ENCODE measurements at places on chromosomes 4 and X.
A peak's percentile ranks its signal among the peaks of the same experiment; 100 is the strongest.

- peak; percentile 9 for DNase-seq
Measured at GRCh38 chr4:28462766-28463700, 1602.4 kb downstream of the STIM2 start.

DNA sequence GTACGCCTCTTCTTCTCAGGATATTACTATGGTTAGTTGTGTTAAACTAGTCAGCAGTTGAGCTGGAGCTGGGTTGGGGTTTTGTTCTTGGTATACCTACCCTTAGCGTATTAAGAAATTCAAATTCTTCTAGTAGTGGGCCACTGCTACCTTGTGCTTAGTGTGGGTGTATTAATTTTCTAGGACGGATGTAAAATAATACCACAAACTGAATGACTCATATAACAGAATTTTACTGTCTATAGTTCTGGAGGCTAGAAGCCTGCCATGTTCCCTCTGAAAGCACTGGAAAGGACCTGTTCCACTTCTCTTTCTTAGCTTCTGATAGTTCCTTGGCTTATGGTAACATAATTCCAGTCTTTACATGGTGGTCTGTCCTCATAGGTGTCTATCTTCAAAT is 1274.7 kb downstream of the ADGRL3 start:
- DNase-seq, result no peak

- DNase-seq, result no peak
Measured at GRCh38 chr4:19540859-19541540, 710.7 kb upstream of the SLIT2 start.

GRCh38 chr4:106365613-106366012 is 3.0 kb downstream of the GIMD1 start:
- DNase-seq, result no peak

- DNase-seq, result no peak
Measured at GRCh38 chr4:167339781-167340180, 105.5 kb upstream of the SPOCK3 start.

DNA sequence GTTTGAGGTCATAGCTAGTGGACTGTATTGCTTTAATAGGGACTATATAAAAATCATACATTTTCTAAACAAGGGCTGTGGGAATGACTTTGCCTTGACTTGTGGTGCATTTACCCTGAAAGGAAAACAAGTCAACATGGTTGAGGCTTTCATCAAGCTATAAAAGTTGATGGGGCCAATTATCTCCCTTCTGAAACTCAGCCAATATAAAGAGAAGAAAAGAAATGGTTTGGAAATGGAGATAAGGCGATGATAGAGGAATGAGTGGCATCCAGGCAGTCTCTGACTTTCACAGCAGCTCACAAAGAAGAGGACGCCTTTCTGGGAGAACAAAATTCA is 118.7 kb downstream of the SMARCA1 start:
- DNase-seq, result no peak

- DNase-seq, result no peak
Measured at GRCh38 chrX:105315248-105315647, 94.8 kb upstream of the TEX13A start.

- DNase-seq, result no peak
Measured at GRCh38 chrX:151974336-151975227, at the start of gene GABRE. Gene GABRE, minus strand, starts transcription at chrX:151974676. Its CDS starts 51 bp downstream, at chrX:151974625.

DNA sequence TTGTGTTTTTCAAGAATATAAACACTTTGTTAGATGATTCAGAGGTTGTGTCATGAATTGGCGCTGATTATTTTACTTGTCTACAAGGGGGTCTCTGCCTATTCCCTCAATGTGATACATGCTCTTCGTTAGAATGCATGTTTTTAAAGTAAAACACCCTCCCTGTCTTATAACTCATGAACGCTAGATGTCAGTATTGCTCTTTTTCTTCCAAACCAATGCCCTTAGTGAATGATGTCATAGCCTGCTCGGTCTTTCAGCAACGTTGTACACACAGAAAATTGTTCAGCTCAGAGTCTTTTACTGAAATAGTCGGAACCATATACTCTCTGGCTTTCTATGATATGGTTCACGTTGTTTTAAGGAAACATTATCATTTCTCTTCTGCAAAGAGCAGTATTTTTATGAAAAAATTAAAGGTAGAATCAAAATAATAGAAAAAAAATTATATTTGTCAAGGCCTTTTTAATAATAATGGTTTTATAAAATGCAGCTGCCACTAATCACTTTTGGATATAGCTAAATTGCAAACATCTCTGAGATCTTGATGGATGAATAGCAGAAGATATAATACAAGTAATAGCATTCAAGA is 292.9 kb downstream of the TLL1 start:
- DNase-seq, result peak; percentile 89

DNA sequence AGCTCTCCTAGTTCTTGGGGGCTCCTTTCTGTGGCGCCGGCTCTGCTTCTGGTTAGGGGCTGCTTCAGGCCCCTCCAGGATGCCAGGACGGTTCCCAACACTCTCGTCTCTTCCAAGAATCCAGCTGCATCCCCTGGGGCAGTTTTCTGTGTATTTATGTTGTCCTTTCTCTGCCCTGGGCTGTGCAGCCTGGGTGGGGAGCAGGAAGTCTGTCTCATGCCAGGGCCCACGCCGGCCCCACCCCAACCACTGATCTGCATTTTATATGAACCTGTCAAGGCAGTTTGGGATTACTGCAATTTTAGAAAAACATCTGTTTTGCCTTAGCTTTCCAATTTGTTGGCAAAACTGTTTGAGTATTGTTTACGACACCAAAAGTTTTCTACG is 14.6 kb downstream of the CTBP1 start:
- DNase-seq, result no peak

DNA sequence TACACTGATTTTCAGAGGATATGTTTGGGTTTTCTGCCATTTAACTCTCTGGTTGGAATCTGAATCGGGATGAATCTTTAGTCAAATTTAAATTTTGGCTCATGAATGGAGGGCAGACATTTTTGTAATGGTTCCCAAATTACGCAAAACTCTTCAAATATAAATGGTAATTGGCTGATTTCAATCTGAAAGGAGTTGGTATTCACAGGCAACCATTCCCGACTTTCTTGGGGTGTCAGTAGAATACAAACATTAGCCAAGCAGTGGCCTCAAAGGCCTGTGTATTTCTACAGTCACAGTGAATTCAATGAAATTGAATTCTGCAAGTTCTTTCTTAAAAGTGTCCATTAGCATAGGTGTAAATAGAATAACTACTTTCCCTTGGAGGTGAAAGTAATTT is 668.8 kb upstream of the PRKX start:
- DNase-seq, result no peak

DNA sequence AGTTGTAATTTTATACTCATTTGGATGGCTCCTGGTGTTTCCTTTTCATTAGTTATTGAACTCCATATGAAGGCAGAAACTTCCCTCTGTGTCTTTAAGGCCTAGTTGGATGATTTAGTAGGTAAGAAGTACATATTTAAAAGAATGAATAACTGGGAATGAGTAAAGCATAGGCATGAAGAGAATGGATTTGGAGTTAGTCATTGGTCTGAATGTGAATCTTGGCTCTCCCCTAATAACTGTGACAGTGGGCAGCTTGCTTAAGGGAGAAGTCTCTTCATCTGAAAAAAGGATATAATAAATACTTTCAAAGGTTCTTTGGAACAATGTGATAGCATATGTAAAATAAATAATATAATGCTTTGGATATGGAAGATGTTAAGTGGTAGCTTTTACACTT is 13.2 kb downstream of the SNX25 start:
- no peak for DNase-seq

- DNase-seq, result peak; percentile 14
Measured at GRCh38 chrX:13357925-13358324, 38.1 kb upstream of the ATXN3L start.

- no peak for DNase-seq
Measured at GRCh38 chrX:136662104-136662503, 14.1 kb downstream of the CD40LG start.

- DNase-seq, result no peak
Measured at GRCh38 chrX:83145876-83146275, 362.2 kb upstream of the POU3F4 start.

- DNase-seq, result no peak
Measured at GRCh38 chr4:174119051-174119450, 164.4 kb downstream of the FBXO8 start.

DNA sequence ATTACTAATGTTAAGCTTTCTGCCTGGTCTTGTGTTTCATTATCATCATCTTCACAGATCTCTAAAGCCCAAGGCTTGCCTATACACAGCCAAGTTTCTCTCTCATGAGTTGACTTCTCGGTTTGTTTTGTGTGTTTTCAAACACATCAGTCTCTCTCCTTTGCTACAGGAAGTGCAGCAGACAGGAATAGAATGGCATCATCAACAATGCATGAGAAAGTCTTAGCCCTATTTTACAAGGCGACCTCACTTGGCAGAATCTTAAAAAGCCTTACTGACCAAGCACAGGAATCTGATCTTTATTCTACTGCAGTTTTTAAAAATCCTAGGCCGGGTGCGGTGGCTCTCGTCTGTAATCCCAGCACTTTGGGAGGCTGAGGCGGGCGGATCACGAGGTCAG is 36.8 kb downstream of the CC2D2A start:
- DNase-seq, result no peak

- no peak for DNase-seq
Measured at GRCh38 chrX:20989361-20989760, 384.9 kb upstream of the CNKSR2 start.

GRCh38 chrX:27915617-27916016 is 65.6 kb downstream of the DCAF8L1 start:
- no peak for DNase-seq

GRCh38 chr4:154471526-154472331 is 19.9 kb downstream of the DCHS2 start:
- DNase-seq, result no peak

GRCh38 chr4:45120163-45120562 is 393.8 kb upstream of the GNPDA2 start:
- DNase-seq, result no peak

- DNase-seq, result no peak
Measured at GRCh38 chr4:151676301-151676700, 84.5 kb downstream of the GATB start.

DNA sequence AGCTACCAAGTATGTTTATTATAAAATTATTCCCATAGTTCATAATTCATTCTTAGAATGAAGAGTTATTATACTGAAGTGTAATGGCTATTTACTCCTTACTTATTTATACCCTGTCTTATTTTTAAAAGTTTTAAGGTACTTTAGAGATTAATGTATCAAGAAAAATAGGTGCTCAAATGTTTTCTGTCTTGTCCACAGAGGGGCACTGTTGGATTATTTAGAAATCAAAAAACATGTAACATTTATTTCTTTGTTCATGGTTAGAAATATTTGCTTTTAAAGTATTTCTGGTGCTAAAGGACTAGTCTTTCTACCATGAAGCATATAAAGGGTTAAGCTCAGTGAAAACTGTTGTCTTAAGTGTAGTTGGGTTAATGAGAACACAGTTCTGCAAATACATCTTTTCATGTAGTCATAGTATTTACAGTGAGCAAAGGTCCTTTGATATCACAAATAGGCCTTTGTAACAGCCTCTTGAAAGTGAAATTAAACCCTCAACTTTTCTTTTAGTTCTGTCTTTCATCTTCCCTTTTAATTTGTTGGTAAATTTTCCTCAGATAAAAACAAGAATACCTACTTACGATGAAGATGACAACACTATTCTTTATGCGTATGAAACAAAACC is 7.7 kb downstream of the SCML1 start:
- peak; percentile 7 for DNase-seq

Data from pons (tissue), 1 donor.